ENCODE measurements at places on chromosomes 2 and 18.

- DNase-seq = no peak
These were observed 244.6 kb downstream of the NR4A2 start for GRCh38 chr2:156087875-156088274.

- peak; percentile 25 for DNase-seq
These were observed 44.2 kb downstream of the WDPCP start for GRCh38 chr2:63544017-63544627.

DNA sequence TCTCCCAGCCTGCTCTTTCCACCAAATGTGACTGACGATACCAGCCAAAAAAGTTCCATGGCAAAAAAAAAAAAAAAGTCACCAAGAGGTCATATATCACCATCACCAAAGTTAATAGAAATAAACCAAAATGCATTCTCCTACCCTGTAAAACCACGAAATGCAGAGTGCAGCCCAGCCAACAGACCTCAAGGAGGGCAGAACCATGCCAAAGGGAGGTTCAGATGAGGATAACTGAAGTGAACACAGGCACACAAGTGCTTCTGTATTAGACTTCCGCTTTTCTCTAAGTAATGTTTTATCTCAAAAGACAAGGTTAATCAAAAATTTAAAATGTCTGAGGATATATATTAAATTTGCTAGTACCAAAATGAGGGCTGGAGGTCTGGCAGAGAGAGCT is 5.5 kb downstream of the SERPINE2 start:
- DNase-seq = no peak

DNA sequence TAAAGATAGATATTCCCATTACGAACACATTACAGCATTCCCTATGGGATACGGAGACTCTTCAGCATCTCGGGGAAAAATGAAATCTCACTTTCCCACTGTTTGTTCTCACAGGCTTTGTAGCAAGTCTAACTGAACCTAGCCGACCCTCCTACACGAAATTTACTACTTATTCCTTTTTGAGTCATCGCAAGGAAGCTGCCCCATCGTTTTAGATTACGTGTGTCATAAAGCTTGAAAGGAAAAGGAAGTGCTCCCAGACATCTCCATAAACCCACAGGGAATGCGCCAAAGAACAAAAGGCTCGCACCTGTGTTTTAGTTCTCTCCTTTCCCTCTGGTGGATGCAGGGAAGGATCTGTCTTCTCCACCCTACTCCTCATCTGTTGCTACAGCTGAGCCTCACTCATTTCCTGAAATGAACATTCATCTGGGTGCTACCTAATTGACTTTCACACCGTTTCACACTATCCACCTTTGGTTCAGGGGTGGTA is 76.2 kb upstream of the STK39 start:
- no peak for DNase-seq

DNA sequence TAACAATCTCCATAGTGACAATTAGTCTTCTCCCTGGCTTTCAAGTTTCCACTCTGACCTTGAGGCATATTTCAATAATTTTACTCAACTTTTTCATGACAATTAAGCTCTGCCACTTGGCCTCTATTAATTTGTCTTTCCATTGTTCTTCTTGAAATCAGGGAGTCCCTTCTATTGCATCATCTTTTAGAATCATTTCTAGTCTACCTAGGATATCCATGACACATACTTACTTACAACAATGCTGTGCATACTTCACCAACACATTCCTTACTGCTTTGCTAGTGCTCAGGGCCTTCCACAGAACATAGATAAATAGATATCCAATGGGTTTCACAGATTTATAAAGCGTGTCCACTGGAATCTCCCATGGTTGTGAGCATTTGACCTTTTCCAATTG is 331.5 kb upstream of the LRP1B start:
- DNase-seq = no peak

- DNase-seq = peak; percentile 76
These were observed 165.3 kb downstream of the LCLAT1 start for GRCh38 chr2:30612371-30612770.

DNA sequence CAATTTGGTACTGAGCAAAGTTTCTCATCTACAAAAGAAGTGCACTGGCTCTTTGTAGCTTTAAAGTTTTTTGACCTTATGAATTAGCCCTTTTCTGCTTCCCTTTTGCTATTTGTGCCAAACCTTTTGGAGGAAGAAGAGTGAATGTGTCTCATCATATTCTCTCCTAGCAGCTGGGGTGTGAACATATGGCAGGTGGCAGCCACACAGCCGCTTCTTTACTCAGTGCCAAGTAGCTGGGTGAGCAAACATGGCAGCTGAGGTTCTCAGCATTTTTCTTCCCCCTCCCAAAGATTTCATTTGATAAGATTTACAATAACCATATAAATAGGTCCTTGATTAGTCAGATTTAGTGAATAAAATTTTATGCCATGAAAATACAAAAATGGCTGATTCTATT is 46.7 kb upstream of the STK17B start:
- DNase-seq = no peak

GRCh38 chr18:10840743-10841142 is 308.6 kb downstream of the PIEZO2 start:
- DNase-seq = no peak

DNA sequence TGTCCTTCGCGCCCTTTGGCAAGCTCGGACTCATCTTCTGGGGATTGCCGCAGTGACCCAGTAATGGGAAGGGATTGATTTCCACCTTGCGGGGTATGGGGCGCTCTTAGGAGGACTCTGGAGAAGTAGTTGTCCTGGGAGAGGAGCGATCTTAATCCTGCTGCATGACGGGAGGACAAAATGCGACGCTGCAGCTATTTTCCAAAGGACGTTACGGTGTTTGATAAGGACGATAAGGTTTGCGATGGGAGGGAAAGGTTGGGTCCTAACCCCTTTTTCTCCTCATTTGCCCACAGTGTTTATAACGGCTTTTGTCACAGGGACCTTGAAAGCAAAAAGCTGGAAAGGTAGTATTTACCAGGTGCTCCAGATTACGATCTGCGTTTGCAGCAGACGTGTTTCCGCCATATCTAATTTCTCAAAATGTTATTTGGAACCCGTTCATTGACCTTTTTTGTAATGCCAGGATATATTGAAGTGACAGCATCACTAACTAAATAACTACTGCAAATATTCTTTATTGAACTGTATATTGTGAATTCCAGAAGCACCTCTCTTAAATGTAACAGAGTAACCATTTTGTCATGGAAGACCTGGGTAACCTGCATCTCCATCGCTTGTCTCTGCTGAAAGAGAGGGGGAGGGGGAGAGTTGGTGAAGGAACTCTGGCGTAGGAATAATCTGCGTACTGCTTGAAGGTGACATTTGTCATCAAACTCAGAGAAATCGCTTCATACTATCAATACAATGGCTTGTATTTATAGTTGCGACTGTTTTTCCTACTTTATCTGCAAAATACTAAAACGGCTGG is 590 bp downstream of the MDH1 start:
- DNase-seq = peak; percentile 81

- no peak for DNase-seq
These were observed 47.6 kb upstream of the ZFP36L2 start for GRCh38 chr2:43274055-43274454.

DNA sequence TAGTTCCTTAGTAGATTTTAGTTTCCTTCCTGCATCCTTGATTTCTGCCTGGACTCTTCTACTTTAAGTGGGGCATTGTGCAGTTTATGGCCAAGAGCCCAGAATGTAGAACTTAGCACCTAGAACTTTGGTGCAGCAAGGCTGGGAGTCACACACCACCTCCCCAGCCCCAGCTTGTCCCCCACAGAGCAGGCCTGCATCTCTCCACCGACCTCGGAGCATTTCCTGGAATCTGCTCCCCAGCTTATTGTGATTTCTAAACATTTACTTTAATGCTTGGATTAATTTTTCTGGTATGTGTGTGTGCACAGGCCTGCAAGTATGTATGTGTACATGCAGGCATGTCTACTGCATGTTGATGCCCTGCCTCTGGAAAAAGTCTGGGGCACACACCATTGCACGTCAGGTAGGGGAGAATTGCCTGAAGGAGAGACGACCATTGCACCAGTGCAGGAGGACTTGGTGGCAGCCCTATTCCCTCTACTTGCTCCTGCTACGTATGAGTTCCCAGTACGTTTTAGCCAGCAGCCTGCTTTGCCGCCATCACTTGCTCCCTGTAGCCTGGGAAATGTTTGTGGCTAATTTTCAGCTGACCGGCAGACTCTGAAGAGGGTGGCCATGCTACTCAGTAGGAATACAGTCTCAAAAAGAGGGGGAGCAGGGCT is 419.9 kb upstream of the HS6ST1 start:
- DNase-seq = no peak

DNA sequence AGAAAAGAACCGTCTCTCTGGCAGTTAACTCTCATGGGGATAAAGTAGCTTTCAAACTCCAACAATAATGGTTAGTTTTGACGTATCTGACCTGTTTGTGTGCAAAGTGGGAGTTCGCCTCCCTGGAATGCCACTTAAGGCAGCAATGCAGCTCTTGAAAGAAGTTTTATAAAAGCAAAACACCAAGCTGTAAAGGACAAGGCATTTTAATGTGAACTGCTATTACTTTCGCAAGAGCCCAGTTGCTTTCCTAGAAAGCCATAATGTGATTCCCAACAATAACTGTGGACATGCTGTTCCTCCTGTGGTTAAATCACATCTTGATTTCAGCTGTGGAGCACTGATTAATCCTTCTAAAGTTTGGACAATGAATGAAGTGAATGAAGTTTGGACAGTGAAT is 303.7 kb downstream of the PTPRM start:
- no peak for DNase-seq

DNA sequence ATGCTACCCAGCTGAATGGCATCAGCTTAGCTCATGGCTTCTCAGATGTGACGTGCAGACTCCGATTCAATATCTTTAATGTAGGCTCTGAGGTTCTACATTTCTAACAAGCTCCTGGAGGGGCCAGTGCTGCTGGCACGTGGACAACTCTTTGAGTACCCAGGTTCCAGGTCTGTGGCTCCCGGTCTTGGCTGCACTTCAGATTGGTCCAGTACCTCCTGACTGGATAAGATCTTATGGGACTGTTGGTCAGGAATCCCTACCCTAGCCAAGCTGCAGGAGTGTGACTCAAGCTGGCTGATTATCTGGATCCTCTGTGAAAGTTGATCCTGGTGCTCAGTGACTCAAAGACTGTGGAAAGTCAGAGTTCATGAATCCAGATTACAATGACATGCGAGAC is 222.1 kb downstream of the ANKRD30B start:
- DNase-seq = no peak

Data from NCI-H82 (cell line).